ENCODE measurements at places on chromosomes 7 and 10.

- DNase-seq, result no peak
Measured at GRCh38 chr7:16702441-16702840, 51.1 kb upstream of the TSPAN13 start.

- DNase-seq, result no peak
Measured at GRCh38 chr10:81498011-81498551, 376.9 kb upstream of the NRG3 start.

GRCh38 chr10:22931948-22932347, 4.1 kb downstream of the ARMC3 start:
- no peak for DNase-seq

DNA sequence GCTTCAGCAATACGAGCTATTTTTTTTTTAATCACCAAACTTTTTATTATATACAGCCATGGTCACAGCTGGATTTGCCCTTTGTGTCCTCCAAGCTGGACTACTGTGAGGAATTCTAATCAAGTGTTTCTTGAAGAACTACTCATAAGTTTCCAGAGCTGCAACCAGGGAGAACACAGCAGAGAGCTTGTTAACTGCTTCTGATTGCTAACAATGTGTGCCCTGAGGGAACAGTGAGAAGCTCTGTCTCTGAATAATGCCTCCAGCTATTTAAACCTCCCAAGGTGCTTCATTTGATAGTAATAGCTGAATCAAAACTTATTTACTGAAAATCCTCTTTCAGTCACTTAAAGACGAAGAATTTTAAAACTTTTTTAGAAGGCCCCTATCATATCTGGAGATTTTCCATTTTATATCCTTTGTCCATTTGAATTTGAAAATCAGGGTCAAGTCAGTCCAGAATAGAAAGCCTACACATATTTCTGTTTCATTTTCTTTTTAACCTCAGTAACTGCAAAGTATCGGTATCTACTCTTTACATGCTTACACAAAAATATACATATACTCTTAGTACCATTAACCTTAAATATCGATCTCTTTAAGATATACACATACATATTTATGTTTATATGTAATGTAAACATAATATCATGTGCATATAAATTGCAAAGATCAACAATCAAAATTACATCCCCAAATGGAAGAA, 1024.2 kb downstream of the GRM8 start:
- DNase-seq, result no peak

- peak; percentile 47 for DNase-seq
Measured at GRCh38 chr7:76358011-76358480, 745 bp downstream of the YWHAG start.

GRCh38 chr7:22488643-22489462, 11.1 kb downstream of the STEAP1B start:
- peak; percentile 46 for DNase-seq

DNA sequence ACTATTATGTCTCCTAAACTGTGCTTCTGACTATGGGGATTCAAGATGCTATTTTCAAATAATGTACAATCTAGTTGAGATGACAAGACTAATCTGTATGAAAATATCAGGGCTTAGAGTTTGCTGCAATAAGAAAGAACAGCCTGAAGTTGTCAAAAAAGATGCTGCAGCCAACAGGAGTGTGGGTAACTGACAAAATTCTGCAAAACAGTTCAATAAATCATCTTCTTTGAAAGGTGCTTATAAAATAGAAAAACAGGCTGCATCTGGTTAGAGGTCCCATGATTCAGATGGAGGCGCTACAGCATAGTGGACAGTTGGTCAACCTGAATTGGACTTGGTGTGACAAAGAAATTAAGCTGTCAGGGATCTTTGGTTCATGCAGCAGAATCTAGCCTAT, 511.0 kb downstream of the XPNPEP1 start:
- no peak for DNase-seq

DNA sequence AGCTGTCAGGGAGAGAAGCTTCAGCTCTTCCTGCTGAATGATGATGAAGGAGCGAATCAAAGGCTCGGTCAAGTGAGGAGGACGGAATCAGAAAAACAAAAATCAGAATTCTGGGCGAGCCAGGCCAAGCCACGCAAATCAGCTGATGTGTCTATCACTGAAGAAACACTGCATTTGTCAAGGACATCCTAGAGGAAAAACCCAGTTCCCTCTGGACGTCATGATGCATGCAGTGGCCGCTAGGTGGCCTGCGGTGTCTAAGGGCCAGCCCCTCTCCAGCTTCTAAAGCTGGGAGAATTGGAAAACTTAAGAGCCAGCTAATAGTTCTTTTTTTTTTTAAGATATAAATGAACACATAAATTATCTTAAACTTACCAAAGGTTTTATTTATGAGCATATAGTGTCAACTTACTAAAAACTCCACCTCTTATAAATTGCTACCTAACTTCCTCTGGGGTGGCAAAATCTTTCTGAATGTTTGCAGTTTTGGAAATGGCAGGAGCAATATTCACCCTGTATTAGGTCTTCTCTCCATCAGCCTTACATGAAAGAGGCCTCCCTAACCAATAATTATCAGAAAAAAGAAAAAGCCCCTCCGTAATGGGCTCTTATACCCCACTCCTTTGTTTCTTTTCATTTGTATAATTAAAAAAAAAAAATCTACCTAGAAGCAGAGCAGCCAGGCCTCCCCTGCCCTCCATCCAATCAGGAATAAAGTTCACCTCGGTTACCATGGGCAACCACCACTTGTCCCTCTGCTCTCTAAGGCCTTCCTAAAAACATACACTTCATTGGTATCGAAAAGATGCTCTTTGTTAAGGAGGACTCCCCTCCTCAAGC, 186.8 kb downstream of the USP6NL start:
- DNase-seq, result no peak

DNA sequence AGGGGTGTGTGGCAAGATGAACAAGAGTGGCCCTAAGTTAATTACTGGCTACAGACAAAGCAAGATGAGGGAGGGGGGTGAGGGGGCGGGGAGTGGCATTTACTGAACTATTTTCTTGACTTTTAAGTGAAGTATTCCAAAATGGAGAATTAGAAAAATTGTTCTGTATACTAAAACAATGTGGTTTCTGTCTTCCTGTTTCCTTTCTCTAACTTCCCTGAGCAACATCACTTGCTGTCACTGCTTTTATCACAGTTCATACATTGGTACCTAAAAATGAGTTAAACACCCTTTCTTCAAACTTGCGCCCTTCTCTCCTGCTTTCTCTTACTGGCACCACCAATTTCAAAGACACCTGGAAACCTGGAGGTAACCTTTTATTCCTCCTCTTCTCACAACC, 21.6 kb downstream of the PDZD8 start:
- no peak for DNase-seq

DNA sequence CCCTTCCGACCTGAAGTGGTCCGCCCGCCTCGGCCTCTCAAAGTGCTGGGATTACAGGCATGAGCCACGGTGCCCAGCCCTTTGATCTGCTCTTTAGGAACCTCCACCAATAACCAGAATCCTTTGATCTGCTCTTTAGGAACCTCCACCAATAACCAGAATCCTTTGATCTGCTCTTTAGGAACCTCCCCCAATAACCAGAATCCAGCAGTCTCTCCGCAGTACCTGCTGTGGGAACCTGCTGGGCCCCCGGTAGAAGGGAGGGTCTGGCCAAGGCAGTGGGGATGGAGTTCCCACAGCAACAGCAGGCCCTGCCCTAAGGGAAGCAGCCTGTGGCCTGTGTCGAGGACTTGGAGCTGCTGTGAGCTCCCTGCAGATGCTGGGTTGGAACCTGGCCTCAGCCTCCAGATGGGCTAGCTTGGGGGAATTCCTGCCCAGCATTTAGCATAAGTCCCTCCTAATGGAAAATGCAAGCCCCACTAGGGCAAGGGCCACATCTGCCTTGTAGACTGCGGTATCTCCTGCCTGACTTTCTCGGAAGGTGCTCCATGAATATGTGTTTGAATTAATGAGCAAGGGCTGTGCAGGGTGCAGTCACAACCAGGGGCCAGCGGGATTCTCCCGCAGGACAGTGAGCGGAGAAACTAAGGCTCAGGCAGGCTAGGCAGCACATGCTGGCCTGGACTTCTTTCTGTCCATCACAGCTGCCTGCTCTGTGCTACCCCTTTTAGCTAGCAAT, 165.8 kb downstream of the UBE2H start:
- no peak for DNase-seq

DNA sequence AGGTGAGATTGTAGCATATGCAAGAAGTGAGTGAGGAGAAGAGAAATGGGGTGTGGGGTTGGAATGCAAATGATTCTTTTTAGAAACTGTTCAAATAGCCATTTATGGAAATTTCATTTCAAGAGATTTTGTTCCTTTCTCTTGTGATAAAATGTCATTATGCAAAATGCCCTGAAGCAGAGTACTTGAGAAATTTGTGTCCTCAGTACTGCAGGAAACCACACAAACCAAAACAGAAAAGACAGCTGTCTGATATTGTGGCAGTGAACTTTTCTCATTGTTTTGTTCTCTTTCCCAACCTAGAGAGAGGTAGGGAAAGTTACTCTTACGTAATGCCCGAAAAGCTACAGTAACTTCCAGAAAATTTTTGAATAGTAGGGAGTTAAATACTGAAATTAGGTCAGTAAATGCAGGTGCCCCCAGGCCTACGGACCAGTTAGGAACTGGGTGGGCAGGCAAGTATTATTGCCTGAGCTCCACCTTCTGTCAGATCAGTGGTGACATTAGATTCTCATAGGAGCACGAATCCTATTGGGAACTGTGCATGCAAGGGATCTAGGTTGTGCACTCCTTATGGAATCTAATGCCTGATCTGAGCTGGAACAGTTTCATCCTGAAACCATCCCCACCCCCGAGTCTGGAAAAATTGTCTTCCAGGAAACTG, 34.0 kb downstream of the DLD start:
- no peak for DNase-seq

DNA sequence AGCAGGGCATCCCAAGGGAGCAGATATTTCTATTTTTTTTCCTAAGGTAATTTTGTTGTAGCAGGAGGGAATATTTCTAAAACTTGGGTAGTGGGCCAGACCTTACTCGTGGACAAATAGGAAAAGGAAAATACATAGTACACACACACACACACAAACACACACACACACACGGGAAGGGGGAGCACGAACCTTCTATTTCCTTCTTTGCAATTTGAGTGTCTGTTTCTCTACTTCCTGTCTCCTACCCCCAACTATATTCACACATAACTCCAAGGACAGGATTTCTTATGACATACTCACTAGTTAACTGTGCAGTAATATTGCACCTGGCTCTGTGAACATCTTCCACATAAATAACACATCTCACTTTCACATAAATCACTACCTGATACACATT, 4.4 kb downstream of the LDB1 start:
- no peak for DNase-seq

DNA sequence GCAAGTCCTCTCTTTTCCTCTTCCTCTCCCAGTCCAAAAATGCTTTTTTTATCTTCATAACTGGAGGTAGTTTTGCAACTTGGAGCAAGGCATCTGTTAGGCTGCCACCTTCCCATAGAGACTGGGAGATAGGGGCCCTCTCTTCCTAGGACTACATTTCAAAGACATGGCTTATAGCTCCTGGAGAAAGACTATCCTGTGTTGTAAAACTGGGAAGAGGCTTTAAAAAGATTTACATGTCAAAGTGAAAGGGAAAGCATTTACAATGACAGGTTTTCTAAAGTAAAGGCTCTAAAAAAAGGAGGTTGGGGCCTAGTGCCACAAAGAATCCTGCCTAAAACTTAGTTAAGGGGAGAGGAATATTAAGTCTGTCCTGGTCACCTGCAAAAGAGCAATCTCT, 82.2 kb upstream of the SEMA3E start:
- DNase-seq, result no peak

DNA sequence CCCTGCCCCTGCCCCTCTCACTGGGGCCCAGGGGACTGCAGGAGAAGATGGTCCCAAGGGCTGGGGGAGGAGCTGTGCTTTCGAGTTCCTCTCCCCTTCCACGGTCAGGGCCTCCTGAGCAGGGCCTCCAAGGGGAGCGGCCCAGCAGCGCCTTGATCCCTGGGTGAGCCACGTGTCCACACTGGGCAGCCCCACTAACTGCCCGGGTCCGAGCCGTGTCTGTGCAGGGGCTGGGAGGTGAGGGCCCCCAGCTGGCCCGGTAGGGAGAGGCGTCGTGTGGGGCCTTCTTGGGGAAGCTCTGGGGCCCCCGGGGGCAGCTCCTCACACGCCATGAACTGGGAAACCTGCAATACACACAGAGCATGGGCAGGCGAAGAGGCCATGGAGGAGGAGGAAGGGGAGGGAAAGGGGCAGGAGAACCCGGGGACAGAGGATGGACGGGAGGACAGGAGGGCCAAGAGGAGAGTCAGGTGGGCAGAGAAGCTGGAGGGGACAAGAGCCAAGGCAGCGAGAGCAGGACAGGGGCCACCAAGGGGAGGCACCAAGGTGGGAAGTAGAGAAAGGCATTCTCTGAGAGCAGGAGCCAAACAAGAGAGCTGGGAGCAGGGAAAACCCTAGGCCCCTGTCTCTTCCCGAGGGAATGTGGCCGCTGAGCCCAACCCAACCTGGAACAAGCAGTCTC, 32.8 kb downstream of the KCNH2 start:
- DNase-seq, result no peak

- peak; percentile 69 for DNase-seq
Measured at GRCh38 chr7:1086588-1087464, 1.1 kb upstream of the GPER1 start.

GRCh38 chr7:26166684-26167266, 14.8 kb downstream of the NFE2L3 start:
- no peak for DNase-seq

GRCh38 chr7:151128716-151129115, 38.8 kb downstream of the GBX1 start:
- DNase-seq, result no peak

GRCh38 chr10:82572744-82573143, 697.8 kb downstream of the NRG3 start:
- no peak for DNase-seq

DNA sequence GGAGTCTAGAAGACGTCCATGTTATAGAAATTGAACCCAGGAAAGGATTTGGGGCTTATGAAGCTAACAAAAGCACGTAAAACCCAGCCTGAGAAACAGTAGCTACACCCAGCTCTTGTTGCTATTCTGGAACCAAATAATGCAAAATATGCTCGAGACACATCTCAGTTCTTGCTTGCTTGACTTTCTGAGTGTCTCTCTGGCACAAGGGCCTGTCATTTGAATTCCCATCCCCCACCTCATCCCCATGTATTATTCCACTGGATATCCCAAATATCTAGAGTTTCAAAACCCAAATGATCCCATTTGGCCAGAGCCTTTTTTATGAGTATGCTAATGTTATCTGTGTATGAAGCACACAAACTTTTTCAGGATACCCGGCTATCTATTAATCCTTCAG, 48.2 kb upstream of the AGBL3 start:
- DNase-seq, result no peak

DNA sequence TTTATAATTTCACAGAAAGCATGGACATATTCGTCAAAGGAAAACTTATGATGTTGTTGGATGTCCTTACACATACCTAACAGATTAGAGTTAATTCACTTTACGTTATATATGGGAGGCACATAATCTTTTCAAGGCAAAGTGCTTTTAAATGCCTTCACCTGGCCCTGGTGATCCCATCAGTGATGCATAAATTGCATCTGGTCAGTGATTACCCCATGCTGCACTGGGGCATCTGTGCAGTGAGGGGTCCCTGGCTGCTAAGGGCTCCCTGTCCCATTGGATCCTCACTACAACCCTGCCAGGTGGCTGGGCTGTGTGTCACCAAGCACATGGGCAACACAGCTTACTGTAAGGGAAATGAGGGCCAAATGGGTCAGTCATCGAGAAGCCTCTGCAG, 441.1 kb downstream of the RPS24 start:
- no peak for DNase-seq

- no peak for DNase-seq
Measured at GRCh38 chr10:76415554-76415953, 984.1 kb downstream of the LRMDA start.
